Activated CD8-positive, alpha-beta memory T cell treated with anti-CD3 and anti-CD28 coated beads for 48 hours (primary cell): ENCODE measurements at places on chromosomes 4 and X.

GRCh38 chrX:6778544-6779503, 243.9 kb upstream of the VCX3A start:
- DNase-seq = no peak

GRCh38 chr4:75434105-75434504, 80.1 kb downstream of the RCHY1 start:
- DNase-seq = no peak

DNA sequence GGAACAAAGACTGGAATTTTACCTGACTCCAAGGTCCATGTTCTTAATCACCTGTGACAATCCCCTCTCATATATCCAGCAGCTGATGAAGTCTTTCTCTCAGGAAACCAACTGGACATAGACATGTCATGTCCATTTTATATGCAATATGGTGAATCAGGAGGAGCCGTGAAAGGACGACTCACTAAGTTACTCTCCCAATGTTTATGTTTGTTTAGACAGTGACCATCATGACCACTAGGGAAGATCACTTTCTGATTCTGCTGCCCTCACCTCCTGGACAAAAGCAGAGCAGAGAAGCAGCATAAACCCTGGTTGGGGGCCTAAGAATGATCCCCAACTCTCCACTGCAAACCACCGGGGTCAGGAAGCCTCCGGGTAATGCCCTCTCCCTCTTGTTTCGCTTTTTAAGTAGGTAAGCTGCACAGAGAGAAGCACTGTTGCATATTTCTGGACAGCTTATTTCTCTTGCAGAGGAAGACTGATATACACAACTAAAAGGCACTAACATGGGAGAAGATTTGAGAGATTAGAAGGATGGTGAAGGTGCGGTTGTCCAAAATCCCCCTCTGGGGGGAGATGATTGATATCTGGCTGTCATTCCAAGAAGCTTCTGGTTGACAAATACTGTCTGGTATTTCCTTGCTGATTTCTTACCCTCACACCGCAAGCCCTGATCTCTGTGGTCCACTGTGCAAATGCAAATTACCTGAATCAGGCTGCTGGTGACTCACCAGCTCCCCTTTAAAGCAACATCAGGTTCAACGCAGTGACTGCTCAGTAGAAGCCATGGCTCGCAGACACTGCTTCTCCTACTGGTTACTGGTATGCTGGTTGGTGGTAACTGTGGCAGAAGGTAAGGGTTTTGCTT, at the start of gene ODAPH:
Gene ODAPH, plus strand, starts transcription at position 773 of the 871 bp plus-strand sequence. Its CDS starts 17 bp downstream, at position 790.
- DNase-seq = no peak

DNA sequence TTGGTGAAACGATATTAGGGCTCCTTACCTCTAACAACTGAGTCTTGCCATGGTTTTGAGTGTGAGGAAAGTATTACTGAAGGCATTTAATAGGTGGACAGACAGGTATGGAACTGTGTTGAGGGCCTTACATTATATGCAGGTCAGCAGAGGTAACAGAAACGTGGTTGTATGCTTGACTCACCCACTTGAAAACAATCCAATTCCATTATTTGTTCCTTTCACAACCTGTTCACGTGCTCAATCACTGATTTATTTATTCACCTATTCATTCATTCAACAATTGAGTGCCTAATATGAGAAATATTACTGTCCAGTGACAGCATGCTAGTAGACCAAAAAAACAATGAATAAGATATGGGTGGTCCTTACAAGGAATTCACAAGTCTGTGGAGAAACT, 33.3 kb upstream of the PPARGC1A start:
- no peak for DNase-seq

- no peak for DNase-seq
Observed at GRCh38 chrX:39518476-39519029, 579.2 kb downstream of the BCOR start.

GRCh38 chrX:47563801-47564315, 2.9 kb downstream of the ARAF start:
- DNase-seq = no peak

DNA sequence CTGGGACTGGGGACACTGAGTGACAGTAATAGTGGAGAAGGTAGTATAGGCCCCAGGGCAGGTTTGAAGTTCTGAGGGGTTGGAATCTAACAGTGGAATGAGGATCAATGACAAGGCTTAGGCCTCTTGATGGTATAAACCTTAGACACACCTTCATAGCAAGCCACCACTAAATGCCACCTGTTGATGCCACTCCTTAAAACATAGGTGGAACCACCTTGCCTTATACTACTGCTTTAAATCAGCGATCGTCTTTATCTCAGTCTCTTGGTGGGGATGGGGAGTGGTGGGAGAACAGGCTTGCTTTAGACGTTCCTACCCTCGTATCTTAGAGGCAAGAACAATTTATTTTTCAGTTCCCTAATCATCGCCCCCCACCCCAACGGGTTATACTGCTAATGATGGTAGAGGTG, 1.2 kb downstream of the RAB33B start:
- no peak for DNase-seq

- no peak for DNase-seq
Observed at GRCh38 chr4:111399623-111400022, 745.6 kb upstream of the FAM241A start.

- no peak for DNase-seq
Observed at GRCh38 chrX:20968996-20969395, 405.2 kb upstream of the CNKSR2 start.
